NCI-H2029 treated with DMSO at 0.1 percent for 48 hours (cell line): ENCODE measurements at places on chromosomes 12 and 14.

DNA sequence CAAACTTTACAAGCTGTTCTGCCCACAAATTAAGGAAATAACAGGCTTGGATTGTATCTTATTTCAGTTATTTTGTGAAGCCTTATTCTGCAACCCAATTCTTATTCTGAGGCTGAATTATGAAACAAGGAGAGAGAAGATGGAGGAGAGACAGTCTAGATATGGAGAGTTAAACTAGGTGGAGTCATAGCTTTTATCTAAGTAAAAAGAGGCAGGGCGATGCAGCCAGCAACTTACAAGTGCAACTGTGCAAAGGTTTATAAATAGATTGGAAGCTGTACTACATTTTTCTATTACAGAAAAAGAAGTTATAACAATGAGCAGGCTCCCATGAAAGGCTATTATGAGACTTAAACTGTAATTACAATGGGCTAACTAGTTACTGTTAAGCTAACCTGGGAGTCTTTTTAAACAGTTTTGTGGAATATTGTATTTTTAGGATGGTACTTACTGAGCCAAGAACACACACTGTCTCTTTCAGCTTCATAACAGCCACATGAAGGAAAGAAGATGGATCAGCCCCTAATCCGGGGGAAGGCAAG, 22.4 kb downstream of the NID2 start:
- DNase-seq: no peak

GRCh38 chr12:39327510-39327909, 115.4 kb downstream of the KIF21A start:
- DNase-seq: no peak

DNA sequence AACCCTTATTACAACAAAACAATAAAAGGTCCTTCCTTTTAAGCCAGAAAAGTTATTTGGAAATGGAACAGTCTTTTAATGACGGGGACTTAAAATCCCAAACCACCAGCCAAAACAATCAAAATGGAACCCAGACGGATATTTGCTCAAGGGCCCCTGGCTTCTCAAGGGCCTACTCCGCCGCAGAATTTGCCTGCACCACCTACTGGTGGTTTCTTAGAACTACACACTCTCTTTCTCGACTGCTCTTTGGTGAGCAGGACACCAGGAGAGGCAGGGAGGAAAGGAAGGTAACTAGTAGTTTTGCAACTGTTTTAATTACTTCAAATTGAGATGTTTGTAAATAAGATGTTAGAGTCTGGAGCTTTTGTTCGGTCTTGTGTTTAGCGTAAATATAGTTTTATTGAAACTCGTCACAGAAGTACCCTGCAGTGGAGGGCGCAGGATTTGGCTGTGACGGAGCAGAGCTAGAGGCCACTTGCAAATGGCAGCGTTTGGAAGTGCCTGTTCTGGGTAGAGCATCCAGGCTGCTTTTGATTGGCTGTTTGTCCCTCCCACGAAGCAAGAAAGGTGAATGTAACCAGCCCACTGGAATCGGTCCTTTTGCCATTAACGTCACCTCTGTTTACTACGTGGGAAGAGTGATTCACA, 238.5 kb downstream of the CACNA1C start:
- peak; percentile 25 for DNase-seq

GRCh38 chr12:131072451-131073230, 118.9 kb downstream of the ADGRD1 start:
- DNase-seq: no peak

DNA sequence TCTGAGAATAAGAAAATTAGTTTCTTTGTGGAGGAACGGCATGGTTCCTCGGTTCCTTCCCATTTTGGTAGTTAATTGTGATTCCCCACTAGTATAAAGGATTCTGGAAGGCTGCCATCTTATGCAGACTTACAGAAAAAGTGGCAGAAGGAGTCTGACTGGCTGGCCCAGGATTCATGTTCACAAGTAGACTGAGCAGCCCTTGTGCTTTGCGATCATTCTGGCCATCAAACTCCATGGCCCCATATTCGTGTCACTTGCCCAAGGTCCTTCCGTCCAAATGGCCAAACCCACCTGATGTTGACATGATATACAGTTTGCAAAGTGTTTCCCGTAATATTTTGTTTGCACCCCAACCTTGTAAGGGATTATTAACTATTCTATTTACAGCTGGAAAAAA, 297.2 kb upstream of the AMIGO2 start:
- DNase-seq: no peak

DNA sequence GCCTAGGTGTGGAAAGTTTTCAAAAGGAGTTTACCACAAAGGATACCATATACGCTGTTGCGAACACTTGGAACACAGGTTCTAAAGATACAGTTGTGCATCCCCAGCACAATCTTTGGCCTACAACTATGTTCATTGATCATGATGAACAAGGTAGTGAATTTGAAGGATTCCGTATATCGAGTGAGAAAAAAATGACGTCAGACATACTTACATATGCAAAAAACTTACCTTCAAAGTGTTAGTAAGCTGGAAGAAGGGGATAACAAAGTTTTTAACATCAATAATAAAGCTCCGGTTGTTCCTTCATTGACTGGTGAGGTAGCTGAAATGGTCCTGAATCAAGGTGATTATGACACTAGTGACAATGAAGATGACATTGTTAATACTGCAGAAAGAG, 133.9 kb upstream of the PDE3A start:
- no peak for DNase-seq

- DNase-seq: no peak
Observed at GRCh38 chr14:68141281-68142088, 321.9 kb downstream of the RAD51B start.

GRCh38 chr14:79144896-79145295, 974.7 kb downstream of the NRXN3 start:
- no peak for DNase-seq

DNA sequence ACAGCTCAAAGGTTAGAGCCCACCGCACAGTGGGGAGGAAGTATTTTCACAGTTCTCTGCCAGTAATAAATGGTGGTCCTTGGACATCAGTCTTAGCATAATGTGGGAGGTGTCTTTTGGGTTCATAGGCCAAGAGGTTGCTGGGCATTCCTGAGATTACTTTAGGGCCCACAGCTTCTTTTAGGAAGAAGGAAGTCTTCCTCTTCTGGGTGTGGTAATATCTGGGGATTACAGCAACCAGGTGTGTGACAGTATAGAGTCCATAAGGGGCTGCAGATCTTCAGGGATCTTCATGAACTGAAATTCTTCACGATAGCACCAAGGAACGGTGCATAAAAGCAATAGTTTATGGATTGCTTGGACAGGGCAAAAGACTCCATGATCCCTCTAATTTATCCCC, 56.2 kb upstream of the PTGR2 start:
- DNase-seq: no peak

DNA sequence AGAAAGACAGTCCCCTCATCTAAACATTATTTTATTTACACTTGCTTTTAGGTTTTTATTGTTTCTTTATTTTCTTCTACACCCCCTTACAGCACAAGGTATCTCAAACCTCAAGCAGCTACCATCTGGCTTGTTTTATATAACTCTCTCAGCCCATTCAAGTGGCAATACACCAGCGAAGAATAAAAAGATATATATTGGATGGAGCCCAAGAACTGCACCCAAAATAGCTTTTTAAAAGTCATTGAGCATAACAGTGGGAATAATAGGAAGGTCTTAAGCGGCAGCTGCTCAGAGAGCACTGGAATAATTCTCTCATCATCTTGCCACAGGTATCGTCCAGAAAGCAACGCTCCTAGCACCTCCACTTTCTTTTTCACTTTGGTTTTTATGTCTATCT, 322.5 kb downstream of the SYT1 start:
- DNase-seq: peak; percentile 64

DNA sequence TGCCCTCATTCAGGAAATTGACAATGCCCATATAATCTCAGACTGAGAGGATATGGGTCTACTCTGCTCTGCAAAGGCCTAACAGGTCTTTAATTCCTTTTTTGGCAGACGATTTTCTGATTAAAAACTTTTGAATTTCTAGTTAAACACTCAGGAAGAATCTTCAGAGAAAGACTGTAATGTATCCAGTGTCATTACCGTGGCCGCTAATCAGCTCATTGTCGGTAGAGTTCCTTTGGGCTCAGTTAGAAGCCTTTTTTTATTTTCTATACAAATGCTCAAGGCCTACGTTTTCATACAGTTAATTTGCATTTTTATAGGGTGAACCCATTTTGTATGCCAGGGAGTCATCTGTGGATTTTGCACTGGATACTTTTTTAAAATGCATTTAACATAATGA, 549.9 kb downstream of the RPS29 start:
- no peak for DNase-seq

DNA sequence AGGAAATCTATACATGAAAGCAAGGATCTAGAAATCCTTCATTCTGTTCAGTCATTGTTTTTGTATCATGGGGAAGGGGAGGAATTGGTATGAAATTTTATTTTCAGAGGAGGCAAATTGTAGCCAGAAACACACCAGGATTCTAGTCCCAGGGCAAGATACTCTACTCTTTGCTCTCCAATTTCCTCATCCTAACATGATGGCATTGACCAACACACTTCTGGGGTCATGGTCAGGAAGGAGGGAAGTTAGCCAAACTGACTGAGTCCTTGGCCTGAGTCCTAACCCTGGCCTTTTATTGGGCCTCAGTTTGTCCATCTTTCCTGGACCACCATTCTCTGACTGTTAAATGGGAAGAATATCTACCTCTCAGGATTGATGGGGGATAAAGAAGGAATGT, 65.5 kb downstream of the BBS10 start:
- DNase-seq: no peak

- DNase-seq: no peak
Observed at GRCh38 chr14:76194327-76194726, 42.6 kb downstream of the GPATCH2L start.

DNA sequence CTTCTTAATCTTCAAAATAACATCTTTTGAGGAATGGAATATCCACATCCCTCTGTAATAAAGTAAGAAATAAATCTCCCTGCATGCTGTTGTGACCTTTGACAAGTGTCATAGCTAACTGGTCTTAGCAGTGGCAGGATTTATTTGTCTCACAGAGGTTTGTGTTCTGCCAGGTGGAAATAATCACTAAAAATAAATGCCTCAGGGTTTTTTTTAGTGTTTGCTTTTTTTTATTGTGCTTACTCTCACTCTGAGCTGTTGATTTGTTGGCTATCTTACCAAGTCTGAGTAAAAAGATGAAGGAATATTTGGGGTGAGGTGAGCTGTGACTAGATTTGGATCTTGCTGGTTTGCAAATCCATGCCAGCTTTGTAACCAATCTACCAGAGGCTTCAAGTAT, 285.4 kb downstream of the ALG10B start:
- no peak for DNase-seq

GRCh38 chr12:119410396-119410795, 75.9 kb downstream of the CCDC60 start:
- no peak for DNase-seq

GRCh38 chr12:101181776-101182175, 28.3 kb downstream of the SLC5A8 start:
- DNase-seq: no peak

- no peak for DNase-seq
Observed at GRCh38 chr12:4215229-4216186, 58.1 kb upstream of the CCND2 start.

- no peak for DNase-seq
Observed at GRCh38 chr12:111168009-111168900, 200.6 kb downstream of the PHETA1 start.

DNA sequence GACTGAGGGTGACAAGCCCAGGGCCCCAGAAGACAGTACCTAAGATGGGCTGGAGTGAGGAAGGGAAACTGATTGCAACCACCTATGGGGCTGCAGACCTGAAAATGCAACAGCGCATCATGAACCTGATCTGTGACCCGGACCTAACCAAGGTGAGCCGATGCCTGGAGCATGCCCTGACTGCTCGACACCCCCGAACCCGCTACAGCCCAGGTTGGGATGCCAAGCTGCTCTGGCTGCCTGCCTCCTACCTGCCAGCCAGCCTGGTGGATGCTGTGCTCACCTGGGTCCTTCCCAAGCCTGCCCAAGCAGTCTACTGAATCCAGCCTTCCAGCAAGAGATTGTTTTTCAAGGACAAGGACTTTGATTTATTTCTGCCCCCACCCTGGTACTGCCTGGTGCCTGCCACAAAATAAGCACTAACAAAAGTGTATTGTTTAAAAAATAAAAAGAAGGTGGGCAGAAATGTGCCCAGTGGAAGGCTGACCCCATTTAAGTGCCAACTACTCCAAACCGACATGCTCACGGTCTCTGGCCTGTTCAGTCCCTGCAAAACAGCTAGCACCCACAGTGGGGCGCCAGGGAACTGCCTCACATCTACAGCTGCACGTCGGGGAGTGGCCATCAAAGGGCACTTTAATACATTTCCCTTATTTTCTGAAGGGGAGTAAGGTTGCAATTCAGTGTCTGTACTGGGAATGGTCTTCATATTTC, 4.2 kb downstream of the RDH5 start:
- DNase-seq: no peak

- DNase-seq: no peak
Observed at GRCh38 chr12:26242683-26243082, 47.3 kb downstream of the SSPN start.

- DNase-seq: no peak
Observed at GRCh38 chr12:89453121-89453978, 71.2 kb downstream of the GALNT4 start.

GRCh38 chr12:127896661-127897060, 370.3 kb upstream of the TMEM132C start:
- no peak for DNase-seq

GRCh38 chr14:24131549-24131966, 1.1 kb downstream of the FITM1 start:
- DNase-seq: no peak

- no peak for DNase-seq
Observed at GRCh38 chr12:9692909-9693308, 23.4 kb downstream of the CLEC2D start.

- DNase-seq: no peak
Observed at GRCh38 chr12:6198556-6198955, 1.6 kb upstream of the CD9 start.

- DNase-seq: no peak
Observed at GRCh38 chr14:68665131-68665530, 127.7 kb downstream of the ZFP36L1 start.

DNA sequence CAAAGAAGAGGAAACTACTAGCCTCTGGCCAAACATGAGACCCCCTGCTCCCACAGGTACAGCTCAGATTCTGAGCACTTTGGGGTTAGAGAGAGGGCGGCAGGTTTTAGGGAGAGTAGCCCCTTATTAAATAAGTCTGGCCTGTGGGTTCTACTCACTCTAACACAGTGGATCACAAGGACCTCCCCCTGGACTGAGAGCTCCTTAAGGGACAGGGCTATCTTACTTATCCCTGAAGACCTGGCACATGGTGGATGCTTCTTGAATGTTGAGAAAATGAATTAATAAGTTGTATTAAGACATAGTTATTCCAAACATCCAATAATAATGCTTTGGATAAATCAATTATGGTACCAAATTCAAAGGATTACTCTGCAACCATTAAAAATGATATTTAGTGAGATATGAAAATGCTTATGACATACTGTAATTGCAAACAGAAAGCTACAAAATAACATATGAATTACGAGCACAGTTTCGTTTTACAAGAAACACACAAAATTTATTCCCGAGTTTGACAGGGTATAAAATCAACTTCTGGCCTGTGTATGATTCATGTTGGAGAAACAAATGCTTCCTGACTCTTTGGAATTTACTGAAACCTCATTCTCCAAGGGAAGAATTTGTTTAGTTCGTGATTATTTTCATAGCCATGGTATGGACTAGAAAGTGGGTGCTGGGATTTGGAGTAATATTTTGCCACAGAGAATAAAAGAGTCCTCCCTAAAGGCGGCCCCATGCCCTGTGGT, 59.3 kb upstream of the BDKRB2 start:
- no peak for DNase-seq

- DNase-seq: peak; percentile 89
Observed at GRCh38 chr12:67222302-67222701, 46.9 kb upstream of the CAND1 start.
